OCI-M1 (cell line): ENCODE measurements at places on chromosomes 2 and 18.

DNA sequence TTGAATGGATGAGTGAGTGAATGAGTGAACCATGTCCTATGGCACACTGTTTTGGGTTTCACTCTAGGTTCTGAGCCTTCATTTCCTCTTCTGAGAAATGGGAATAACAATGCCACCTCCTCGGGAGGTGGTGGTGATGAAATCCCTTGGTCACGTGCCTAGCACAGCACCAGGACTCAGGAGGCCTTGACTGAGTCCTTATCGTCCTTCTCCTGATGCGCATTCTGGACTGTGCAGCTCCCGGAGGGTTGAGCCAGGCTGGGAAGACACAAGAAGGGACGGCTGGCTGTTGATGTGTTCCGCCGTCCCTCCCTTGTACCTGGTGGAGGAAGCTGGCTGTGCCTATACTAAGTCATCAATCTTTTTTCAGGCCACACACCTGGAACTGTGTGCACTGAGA is 437.3 kb downstream of the ZNF521 start:
- DNase-seq, result no peak

DNA sequence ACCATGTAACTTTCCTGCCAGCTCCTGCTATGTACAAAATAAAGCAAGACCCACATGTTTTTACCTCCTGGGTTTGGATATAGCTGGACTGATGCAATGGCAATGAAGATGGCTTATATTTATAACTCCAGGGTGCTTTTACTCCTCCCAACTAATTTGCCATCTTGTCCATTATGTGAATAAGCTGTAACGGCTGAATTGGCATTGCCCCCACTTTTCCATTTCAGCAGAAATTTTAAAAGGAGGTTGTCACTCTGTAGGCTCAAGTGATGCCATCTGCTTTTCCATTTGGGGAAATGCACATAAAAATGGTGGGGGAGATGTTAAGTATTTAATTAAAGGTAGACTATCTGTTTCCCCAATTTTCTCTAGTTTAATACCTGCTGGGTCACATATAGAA is 345.5 kb downstream of the ERBB4 start:
- DNase-seq, result no peak

- DNase-seq, result no peak
Observed at GRCh38 chr18:12264864-12265263, 10.7 kb downstream of the CIDEA start.

DNA sequence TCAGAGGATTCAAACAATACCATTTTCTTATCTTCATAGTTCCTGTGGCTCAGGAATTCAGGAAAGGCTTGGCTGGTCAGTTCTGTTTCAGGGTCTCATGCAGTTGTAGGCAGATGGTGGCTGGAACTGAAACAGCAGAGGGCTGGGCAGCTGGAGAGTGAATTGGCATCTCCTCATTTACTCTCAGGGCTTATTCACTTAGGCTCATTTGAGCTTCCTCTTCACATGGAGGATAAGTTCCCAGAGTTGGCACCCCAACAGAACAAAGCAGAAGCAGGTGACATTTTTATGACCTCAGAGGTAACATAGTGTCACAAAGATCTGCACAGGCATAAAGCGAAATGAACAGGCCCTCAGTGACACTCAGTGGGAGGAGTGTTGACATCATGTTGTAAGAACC is 66.1 kb downstream of the RBBP8 start:
- DNase-seq, result no peak

- DNase-seq, result peak; percentile 80
Observed at GRCh38 chr2:216987252-216987821, 127.5 kb upstream of the TNP1 start.

DNA sequence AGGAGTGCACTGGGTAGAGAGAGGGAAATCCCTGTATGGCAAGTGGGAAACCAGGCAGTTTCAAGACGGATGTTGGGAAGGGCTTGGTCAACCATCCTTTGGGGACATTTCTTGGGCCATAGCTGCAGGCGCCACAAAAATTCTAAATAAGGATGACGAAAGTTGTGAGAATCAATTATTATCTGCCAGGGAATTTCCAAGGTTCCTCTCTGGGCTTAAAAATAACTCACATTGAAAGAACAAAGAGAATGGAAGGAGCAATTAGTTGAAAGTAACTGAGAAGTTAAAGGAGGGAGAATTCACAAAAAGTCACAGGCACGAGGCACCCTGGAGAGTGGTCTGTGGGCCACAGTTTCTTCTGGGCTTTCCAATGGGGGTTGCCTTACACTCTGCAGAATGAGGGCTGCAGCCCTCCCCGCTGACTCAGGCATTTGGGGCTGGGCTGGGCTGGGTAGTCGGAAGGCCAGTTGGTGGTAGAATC is 195.7 kb downstream of the SMAD7 start:
- DNase-seq, result no peak

GRCh38 chr18:27073404-27073830 is 111.7 kb downstream of the CHST9 start:
- DNase-seq, result no peak

- DNase-seq, result no peak
Observed at GRCh38 chr2:233679196-233679595, 2.5 kb upstream of the UGT1A7 start.

- DNase-seq, result no peak
Observed at GRCh38 chr2:8333177-8333831, 348.6 kb upstream of the ID2 start.

GRCh38 chr2:74383254-74383653 is 3.1 kb upstream of the DCTN1 start:
- DNase-seq, result no peak

DNA sequence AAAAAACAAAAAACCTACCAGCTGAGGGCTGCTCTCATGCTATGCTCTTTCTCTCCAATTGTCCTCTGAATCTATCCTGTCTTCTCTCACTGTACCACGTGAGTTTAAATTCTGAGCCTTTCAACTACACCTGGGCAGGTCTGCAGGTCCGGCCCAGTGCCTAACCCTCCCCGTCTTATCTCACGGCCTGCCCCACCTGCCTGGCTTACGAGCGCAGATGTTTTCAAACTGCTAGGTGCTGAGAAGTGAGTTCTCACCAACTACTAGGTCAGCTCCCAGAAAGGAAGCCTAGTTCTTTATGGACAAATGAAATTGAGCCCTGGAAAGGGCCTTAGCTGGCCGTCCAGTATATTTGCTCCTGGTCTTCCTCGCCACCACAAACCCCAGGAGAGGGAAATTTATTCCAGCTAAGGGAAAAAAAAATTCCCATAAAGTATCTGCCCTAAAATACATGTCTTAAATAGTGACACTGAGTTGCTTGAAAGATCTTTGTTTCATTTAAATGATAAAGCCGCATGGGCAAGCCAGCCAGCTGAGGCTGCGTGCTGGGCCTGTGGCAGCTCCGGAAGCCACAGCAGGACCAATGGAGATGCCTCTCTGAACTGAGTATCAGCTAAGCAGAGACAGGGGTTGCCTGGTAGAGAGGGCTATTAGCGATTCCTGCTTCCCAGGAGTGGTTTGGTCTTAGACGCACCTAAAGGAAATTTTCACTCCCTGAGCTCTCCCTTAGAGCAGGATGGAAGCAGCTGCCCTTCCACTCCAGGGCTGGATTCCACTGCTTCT is 92.5 kb upstream of the NCK2 start:
- DNase-seq, result no peak

GRCh38 chr2:58137221-58137620 is 90.6 kb downstream of the VRK2 start:
- DNase-seq, result peak; percentile 14

DNA sequence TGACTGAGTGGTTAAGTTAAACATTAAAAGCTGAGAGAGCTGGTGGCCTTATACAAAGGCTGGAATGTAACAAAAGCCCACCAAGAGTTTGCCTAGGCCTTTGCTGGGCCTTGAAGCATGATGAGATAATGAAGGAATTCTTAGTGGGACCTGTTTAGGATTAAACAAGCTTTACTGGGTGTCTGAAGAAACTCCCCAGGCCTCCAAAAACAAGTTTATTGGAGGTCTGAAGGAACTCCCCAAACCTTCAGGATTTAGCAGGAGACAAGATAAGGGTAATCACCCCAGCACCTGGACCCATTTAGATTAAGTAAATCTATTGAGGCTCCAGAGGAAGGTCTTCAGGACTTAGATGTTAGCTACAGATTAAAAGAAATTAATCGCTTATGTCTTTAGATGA is 18.7 kb downstream of the PCARE start:
- DNase-seq, result no peak

- no peak for DNase-seq
Observed at GRCh38 chr2:148924514-148925178, 49.6 kb downstream of the KIF5C start.

- DNase-seq, result peak; percentile 68
Observed at GRCh38 chr2:178404368-178404767, 46.6 kb downstream of the PRKRA start.

GRCh38 chr2:128970332-128971116 is 651.9 kb upstream of the HS6ST1 start:
- no peak for DNase-seq

DNA sequence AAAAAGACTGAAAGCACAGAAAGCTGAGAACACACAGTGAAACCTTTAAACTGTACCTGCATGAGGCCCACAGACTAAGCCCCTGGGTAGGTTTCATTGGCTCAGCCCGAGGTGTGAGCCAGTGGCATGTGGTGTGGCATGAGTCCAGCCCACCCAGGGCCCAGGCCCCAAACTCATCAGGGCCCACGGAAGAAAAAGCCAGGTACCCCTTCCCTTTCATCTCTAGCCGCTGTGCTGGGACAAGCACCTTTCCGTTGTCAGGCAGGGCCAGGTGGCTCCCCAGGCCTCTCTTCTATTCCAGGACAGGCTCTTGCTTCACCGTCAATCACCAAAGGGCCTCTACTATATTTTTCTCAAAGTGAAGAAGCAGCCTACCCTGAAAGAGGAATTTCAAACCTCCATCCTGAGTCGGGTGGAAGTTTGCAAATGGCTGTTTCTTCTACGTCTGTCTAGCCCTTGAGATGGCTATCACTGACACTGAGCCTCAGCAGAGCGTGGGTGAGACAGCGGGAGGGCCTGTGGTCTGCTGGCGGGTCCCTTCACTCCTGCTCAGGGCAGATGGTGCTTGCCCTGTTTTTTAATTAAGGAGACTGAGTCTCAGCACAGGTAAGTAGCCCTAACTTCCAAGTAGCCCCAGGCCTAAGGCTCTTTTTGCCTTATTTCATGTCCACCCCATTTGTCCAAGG is 8.6 kb downstream of the DNAJB2 start:
- peak; percentile 45 for DNase-seq

GRCh38 chr18:23585007-23585871 is 1.1 kb downstream of the NPC1 start:
- peak; percentile 70 for DNase-seq

GRCh38 chr2:8572712-8573233 is 109.1 kb upstream of the ID2 start:
- no peak for DNase-seq

DNA sequence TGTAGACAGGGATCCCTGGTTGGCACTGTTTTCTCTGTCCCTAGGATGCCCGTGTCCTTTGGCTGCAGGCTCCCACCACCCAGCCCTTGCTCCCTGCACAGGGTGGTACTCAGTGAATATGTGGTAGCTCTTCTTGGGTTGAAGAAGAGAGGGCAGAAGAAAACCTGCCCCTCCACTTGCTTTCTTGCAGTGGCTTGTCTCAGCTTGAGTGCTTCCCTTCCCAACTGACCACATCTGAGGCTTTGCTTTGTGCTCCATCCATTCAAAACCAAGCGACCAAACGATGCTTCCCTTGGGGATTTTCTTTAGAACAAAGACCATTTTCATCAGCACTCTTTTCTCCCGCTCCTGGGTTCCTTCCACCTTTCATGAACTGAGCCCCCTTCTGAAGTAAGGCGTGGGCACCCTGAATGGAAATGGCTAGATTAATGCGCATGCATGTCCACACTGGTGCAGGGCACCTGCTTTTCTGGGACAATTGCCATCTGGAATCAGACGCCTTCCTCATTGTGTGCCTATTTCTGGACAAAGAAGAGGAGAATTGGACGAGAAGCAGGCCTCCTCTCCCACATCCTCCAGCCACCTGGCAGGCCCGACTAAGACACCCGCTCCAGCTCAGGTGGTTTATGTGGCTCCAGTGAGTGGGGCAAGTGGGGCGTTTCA is 59.1 kb downstream of the ARL4C start:
- no peak for DNase-seq

DNA sequence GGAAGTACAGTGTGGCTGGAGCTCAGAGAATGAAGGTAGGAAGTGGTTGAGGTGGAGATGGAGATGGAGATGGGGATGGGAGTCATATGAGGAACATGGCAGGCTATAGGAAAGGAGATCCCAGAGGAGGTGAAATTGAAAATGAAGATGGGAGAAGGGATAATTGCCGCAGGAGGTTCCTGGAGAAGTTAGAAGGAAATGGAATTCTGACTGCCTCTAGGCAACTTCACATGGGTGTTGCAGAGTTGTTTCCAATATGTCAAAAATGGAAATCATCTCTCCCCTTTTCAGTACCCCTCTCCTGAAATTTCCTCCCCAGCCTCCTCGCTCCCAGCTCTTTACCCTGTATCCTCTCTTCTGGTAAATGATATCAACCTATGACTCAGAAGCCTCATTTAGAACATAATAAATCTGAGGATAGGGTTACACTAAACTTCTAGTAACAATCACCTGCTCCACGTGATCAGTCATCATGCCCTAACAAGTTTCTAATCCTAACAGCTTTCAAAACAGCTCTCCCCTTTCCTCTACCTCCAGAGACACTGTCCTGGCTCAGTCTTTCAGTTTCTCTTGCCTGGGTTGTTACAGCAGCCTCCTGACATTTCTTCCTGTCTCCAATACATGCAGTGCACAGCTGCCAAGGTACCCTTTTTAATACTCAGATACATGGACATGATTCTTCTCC is 201.9 kb upstream of the RBMS1 start:
- DNase-seq, result no peak

GRCh38 chr18:8841781-8842485 is 136.6 kb downstream of the MTCL1 start:
- DNase-seq, result no peak

DNA sequence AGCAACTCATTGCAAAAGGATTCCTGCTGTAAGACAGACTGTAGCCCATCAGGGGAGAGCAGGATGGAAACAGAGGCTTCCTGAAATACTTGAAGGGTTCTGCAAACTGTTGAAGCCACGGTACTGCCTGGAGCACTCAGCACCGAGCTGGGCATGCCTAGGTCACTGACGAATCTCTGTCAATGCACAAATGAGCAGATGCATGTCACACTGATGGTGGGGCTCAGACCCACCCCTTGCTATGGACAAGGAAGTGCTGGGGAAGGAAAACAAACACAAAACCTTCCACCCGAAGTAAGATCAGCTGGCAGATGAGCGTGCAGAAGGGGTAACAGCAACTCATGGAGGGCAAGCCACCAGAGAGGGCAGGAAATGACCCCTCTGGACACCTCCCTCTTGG is 136.7 kb downstream of the BCL2 start:
- no peak for DNase-seq

- DNase-seq, result peak; percentile 80
Observed at GRCh38 chr2:138433995-138434951, 67.3 kb upstream of the SPOPL start.

GRCh38 chr2:83058683-83059082 is 1400.4 kb downstream of the SUCLG1 start:
- peak; percentile 23 for DNase-seq

- DNase-seq, result no peak
Observed at GRCh38 chr2:227566012-227566411, 32.7 kb upstream of the SCYGR2 start.
